Astrocyte (in vitro differentiated cells and primary cell): ENCODE measurements at places on chromosomes 6 and 20.

GRCh38 chr20:3312940-3313682, 74.1 kb upstream of the SLC4A11 start:
- peak; percentile 46 for DNase-seq

- peak; percentile 53 for DNase-seq
Observed at GRCh38 chr6:163302747-163303146, 111.8 kb upstream of the QKI start.

- DNase-seq: no peak
Observed at GRCh38 chr6:3527651-3527977, 70.8 kb upstream of the SLC22A23 start.

GRCh38 chr6:90386399-90387382, 90.0 kb upstream of the BACH2 start:
- DNase-seq: no peak

GRCh38 chr6:25186919-25187318, 92.3 kb upstream of the CARMIL1 start:
- DNase-seq: no peak

DNA sequence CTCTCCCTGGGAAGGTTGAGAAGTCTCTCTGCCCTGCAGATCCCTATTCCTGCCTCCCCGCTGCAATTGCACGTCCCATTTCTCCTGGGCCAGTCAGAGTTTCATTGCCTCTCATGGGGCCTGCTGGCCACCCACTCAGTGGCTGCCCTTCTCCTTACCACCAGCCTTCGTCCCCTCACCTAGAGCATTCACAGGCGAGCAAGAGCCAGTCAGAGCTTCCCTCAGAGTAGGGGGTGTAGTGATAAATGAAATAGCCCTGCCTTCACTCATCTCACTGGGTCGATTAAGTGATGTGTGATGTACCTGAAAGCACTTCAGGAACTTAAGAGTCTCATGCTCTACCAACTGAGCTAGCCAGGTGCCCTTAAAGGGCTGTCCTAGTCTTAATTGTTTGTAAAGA, 52.0 kb upstream of the FANCE start:
- no peak for DNase-seq

GRCh38 chr6:125220712-125221111, 67.1 kb downstream of the TPD52L1 start:
- DNase-seq: peak; percentile 34

- peak; percentile 65 for DNase-seq
Observed at GRCh38 chr6:34922177-34922663, 33.2 kb downstream of the ANKS1A start.

DNA sequence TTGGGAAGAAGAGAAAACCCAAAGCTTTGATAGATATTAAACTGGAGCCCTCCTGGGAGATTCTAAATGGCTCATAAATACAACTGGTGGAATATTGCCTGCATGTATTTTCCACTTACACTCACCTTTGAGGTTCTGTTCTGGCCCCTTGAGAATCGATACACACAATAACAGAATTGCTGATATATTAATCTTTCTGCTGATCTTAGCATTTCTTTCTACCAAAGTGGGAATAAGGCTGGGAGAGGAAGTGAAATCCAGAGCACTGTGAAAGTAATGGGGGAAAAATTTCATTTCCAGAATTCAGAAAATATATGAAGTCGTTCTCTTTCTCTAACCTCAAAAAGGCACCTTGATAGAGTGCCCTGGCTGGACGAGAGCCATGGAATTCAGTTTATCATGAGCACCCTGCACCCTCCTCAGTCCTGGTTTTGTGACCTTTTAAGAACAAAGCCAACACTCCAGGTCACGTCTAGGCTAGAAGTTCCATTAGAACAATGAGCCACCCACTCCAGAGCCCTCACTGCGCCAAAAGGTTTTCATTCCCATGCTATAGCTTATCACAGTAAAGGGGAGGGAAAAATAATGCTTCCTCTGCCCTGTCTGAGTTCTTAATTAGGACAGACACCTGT, 244.5 kb downstream of the CD83 start:
- DNase-seq: no peak

GRCh38 chr20:18058661-18059467, 1.1 kb upstream of the OVOL2 start:
- no peak for DNase-seq

DNA sequence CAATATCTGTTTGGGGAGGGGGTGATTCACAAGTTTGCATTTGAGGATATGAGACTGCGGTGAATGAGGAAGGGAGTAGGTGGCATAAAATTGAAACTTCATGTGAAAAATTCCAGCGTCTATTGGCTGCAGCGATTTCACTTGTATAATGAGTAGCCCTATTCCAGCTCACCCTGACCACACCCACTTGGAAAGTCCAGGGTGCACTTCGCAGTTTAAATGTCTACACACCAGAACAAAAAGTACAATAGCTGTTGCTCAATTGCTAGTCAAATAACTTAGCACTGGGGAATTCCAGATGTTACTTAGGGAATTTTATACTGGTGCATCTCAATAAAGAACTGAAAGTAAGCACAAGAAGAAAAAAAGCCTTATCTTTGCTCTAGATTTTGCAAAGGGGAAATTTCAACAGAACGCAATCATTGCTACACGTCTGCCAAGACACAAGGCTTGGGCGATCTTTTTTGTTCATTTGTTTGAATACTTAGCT, 6.3 kb downstream of the TNFAIP3 start:
- peak; percentile 86 for DNase-seq
